Karpas-422 (cell line): ENCODE measurements at places on chromosomes 5 and 9.
A peak's percentile ranks its signal among the peaks of the same experiment; 100 is the strongest.

- no peak for DNase-seq
- peaks cover 52% of the 10 kb centered on the region for H3K36me3 ChIP-seq
- no peaks in the 10 kb centered on the region for H3K27me3 ChIP-seq
These were observed 505 bp downstream of the RPS14 start for GRCh38 chr5:150448952-150449516.

DNA sequence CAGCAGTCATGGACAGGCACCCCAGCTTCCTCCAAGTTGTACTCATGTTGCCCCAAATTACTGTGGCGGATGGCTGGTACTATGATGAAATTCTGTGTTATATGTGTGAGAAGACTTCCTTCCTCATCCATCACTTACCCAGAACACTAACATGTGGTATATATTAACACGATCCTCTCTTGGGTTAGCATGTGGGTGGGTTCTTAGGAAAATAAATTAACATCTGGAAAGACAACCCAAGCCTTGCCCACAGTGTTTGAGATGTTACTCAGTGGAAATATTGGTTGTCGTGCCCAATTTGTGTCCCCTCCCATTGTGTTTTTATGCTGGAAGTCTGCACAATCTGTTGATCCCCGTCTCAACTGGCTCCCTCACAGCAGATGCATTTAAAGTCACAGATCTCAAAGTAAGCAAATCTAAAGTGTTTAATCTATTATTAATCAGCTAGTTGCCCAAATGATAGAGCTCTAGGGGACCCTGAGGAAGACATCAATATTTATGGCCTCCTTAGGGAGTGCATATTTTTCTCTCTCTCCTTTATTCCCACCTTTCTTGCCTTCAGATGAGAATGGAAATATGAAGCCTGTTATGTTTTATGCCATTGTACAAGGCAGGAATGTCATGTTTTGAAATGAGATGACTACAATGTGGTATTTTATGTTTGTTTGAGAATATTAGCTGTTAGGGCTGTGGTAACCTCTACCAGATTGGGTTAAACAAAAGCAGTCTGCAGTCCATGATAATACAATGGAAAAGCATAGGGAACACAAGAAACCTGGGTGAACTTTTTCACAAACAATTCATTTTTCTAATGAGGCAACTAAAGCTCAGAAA, 93.9 kb downstream of the GRIA1 start:
- no peak overlapping the region for H3K27ac ChIP-seq
- H3K4me3 ChIP-seq = no peak overlapping the region
- H3K36me3 ChIP-seq = no peaks in the 10 kb centered on the region
- no peak for DNase-seq

DNA sequence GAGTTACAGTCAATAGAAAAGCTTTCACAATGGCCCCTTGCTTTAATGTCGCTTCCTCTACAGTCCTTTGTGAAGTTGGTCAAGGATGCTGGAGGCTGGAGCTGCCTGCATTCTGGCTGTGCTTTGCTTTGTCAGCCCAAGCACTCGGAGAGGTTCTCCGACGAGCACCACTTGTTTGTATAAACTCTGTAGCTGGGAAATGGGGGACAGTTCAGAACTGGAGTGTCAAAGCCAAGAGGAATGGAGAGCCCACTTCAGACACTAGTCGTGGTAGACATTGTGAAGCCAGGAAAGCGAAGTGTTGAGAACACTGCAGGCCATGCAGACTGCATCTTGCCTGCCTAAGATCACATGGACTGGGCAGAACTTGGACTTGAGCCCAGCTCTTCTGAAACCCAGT, 330.3 kb downstream of the GADD45G start:
- no peak overlapping the region for H3K4me3 ChIP-seq
- H3K4me1 ChIP-seq = no peaks in the 10 kb centered on the region
- no peaks in the 10 kb centered on the region for H3K36me3 ChIP-seq
- H3K27ac ChIP-seq = no peak overlapping the region

DNA sequence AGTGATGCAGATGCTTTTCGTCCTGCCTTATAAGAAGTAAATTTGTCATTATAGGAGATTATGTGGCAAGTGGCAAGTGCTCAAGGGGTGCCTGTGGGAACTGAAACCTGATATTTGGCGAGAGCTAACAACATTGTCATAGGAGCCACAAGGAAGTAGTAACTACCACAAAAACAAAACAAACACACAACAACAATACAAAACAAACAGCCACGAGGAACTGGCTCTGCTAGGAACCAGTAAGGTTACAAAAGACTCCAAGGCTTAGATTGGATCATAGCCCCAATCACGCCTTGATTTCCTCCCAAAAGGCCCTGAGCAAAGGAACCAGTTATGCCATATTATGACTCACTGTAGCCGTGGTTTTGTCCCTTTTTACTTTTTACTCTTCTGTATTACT, 1045.2 kb downstream of the CDH12 start:
- no peaks in the 10 kb centered on the region for H3K36me3 ChIP-seq
- no peaks in the 10 kb centered on the region for H3K4me1 ChIP-seq
- no peak overlapping the region for H3K4me3 ChIP-seq
- no peaks in the 10 kb centered on the region for H3K27me3 ChIP-seq
- no peak overlapping the region for H3K27ac ChIP-seq

DNA sequence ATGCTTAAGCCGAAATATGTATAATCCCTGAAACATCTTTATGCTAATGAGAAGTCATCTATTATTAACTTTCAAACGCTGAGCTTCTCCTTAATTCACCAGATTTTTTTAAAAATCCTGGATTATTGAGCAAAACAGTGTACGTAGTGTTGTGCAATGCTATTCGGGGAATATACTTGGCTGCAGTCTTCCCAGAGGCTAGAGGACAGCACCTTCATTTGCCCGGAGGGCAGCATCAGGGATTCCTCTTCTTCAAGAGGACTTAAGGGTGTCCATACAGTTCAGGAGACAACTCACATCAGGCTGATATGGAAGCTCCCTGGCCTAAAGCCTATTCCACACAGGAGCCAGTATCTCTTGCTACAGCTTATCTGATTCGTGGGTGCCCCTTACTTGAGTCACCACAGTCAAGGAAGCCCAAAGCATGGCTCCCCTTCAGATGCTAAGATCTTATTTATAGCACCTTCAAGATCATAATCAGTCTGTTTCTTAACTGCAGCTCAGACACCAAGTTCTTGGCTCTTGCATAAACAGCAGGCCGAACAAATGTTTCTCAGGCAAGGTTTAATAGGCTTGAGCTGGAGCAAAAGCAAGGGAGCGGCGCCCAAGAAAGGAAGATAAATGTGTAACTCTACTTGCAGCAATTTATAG, 29.4 kb downstream of the NUTM2F start:
- H3K27ac ChIP-seq = no peak overlapping the region
- H3K4me1 ChIP-seq = no peaks in the 10 kb centered on the region
- H3K27me3 ChIP-seq = no peaks in the 10 kb centered on the region
- peaks cover 5% of the 10 kb centered on the region; the same call in 1 of the 2 replicates for H3K36me3 ChIP-seq

- H3K36me3 ChIP-seq = no peaks in the 10 kb centered on the region; the same call in 1 of the 2 replicates
- DNase-seq = peak; percentile 86
- H3K27me3 ChIP-seq = no peaks in the 10 kb centered on the region
- H3K4me3 ChIP-seq = no peak overlapping the region
- peaks cover 24% of the 10 kb centered on the region for H3K4me1 ChIP-seq
These were observed 55.1 kb downstream of the C9orf152 start for GRCh38 chr9:110152704-110153374.

GRCh38 chr5:53434541-53434940, 45.9 kb upstream of the FST start:
- H3K4me1 ChIP-seq = no peaks in the 10 kb centered on the region
- DNase-seq = no peak
- no peak overlapping the region for H3K27ac ChIP-seq
- H3K36me3 ChIP-seq = no peaks in the 10 kb centered on the region
- H3K27me3 ChIP-seq = no peaks in the 10 kb centered on the region

DNA sequence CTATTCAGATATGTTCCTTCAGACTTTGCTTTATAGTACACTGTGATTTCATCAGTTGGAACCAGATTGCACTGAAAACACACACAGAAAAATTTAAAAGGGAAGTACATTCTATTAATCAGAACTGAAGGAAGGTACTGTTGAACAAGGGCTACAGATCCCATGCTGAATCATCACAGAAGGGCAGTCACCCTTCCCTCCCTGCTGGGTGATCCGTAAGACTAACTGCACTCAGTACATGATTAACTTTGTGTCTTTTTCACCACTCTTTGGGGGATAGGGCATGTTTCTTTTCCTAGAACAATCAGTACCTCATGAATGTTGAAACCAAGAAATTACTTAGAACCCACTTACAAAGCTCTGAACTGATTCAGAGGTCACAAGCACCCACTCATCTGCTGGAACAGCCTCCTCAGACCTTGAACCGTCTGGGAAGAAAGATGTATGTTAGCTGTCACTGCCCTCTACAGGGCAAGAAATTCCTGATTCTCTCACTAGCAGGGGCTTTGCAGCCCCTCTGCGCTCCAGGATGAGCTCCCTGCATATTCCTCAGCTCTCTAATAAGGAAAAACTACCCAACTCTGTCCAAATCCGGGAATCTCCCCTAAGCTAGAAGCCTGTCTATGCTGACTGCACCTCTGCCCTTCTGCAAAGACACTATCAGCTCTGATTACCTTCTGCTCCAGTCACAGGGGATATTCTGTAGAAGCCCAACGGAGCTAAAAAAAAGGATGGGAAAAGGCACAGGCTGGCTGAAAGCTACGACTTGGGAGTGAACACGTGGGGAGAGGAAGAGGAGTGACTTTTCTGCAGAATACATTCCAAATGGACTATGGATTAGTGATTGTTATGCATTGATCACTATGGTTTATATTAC, 51.0 kb downstream of the IARS1 start:
- H3K36me3 ChIP-seq = peaks cover 91% of the 10 kb centered on the region
- H3K4me3 ChIP-seq = no peak overlapping the region
- H3K27me3 ChIP-seq = no peaks in the 10 kb centered on the region
- H3K4me1 ChIP-seq = no peaks in the 10 kb centered on the region
- DNase-seq = no peak

- no peak for DNase-seq
- H3K4me1 ChIP-seq = no peaks in the 10 kb centered on the region
- no peaks in the 10 kb centered on the region for H3K27me3 ChIP-seq
- no peaks in the 10 kb centered on the region for H3K36me3 ChIP-seq
- H3K27ac ChIP-seq = no peak overlapping the region
These were observed 86.6 kb downstream of the MACROH2A1 start for GRCh38 chr5:135312255-135312935.

DNA sequence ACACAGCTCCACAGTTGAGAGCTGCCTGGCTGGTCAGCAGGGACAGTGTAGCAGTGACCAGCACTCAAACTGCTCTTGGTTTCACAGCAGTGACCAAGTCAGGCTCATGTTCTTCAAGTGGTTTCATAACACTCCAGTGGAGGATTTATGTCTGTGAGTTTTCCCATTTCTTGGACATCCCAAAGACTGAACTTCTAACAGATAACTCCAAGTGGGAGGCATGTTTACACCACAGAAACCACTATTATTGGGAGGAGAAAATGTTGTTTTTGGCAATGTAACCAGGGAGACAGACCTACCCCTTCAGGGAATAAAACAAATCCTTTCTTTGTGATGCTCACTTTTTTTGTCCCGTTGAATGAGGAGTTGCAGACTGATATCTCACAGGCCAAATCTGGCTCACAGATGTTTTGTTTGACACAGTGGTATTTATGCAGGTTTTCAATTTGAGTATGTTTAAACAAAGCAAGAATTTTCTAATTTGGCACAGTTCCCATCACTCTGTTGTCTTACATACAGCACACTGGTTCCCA, 141.5 kb downstream of the RMI1 start:
- no peaks in the 10 kb centered on the region for H3K36me3 ChIP-seq
- H3K4me3 ChIP-seq = no peak overlapping the region
- no peak for DNase-seq
- H3K27me3 ChIP-seq = 0 out of 2 replicates have a peak, but pooled peaks cover 3% of the 10 kb centered on the region
- H3K4me1 ChIP-seq = no peaks in the 10 kb centered on the region
- H3K27ac ChIP-seq = no peak overlapping the region

- no peaks in the 10 kb centered on the region for H3K4me1 ChIP-seq
- no peaks in the 10 kb centered on the region for H3K27me3 ChIP-seq
- no peak for DNase-seq
- no peak overlapping the region for H3K4me3 ChIP-seq
These were observed 57.6 kb upstream of the RANBP3L start for GRCh38 chr5:36359267-36359666.

DNA sequence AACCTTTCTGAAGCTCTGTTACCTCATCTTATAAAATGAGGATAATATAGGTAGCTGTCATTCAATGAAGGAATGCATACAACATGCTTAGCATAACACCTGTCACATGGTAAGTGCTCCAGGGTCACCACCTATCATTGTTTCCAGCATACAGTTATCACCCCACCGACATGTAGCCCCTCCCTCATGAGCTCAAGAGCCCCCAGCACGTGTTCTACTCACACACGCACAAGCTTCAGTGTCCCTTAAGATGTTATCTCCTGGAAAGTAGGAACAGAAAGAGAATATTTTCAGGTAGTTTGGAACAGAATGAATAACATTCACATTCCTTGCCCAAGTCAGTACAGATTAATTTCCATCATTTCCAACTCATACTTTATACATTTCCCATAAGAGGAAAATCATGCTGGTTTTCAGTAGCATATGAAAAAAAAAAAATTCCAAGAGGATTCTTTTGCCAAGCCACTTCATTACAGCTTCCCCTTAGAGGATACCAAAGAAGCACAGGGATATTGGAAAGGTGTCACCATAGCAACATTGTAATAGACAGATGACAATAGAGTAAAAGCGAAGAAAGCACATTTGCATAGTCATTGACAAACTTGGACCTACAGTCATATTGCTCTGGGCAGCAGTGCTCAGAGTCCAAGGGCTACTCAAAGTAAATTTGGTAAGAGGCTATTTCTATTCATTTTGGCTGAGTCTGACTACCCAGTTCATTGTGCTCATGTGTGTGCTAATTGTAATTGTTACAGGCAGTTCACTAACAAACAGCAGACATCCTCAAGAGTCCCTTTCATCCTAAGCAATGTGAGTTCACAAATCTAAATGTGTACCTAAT, 1.5 kb upstream of the MOB3B start:
- no peak overlapping the region for H3K27ac ChIP-seq
- DNase-seq = no peak
- no peaks in the 10 kb centered on the region for H3K27me3 ChIP-seq
- H3K36me3 ChIP-seq = no peaks in the 10 kb centered on the region

DNA sequence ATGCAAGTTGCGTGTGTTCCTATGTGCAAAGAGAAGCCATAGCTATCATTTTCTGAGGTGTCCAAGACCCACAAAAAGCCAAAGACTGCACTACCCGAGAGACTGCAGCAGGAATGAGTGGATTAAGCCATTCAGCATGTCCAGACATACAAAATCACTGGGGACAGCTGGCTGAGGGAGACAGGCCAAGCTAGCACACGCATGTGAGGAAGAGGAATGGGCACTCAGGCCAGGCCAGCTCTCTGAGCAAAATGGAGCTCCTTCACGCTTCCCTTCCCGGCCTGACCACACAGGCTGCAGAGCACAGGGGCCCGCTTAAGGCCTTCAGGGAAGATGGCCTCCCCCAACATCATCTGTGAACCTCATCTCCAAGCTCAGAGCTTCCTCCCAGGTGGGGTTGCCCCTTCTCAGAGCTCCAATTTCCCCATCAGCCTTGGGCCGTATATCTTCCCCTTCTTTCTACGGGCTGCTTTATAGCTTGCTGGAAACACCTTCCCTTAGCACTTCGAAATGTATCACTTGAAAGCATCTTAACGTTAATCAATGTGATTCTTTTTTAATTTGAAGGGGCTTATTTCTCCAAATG, 8.4 kb downstream of the DCANP1 start:
- no peak overlapping the region for H3K4me3 ChIP-seq
- no peak overlapping the region for H3K27ac ChIP-seq
- H3K4me1 ChIP-seq = no peaks in the 10 kb centered on the region; the same call in 1 of the 2 replicates
- DNase-seq = no peak
- no peaks in the 10 kb centered on the region for H3K27me3 ChIP-seq

- H3K27ac ChIP-seq = no peak overlapping the region
- DNase-seq = peak; percentile 56
- no peaks in the 10 kb centered on the region for H3K4me1 ChIP-seq
- H3K27me3 ChIP-seq = no peaks in the 10 kb centered on the region
- no peak overlapping the region for H3K4me3 ChIP-seq
These were observed 12.4 kb downstream of the CLPTM1L start for GRCh38 chr5:1332461-1333001.
